ENCODE measurements at places on chromosomes 12 and 14. TPM values are rescaled to one million over a fixed set of nuclear protein-coding genes. Genes with fewer than 3 reads are reported as not detected.

The PROX2 gene
- not detected for total RNA-seq

The C12orf50 gene
- not detected for total RNA-seq

The DBX2 gene
- total RNA-seq: 0.06 TPM

DNA sequence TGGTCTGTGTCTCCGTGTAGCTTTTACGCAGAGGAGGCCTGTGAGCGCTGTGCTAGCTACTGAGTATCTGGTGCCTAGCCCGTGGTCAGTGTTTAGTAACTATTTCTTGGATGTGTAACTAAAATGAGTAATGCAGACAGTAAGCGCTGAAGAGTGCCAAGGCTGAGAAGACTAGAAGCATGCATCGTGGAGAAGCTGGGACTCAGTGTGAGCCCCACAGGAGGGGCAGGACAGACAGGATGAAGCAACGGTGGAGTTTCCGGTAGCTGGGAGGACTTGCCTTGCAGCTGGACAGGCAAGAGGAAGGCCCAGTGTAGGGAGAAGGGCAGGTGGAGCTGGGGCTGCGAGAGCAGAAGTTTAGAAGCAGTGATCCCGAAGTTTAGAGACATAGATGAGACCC lies 233.4 kb upstream of the FKBP4 start:
- no peak for DNase-seq

The SLC39A5 gene
- 0.54 TPM for total RNA-seq

The THTPA gene
- total RNA-seq: 17.0 TPM

GRCh38 chr12:47134005-47134404 lies 54.2 kb upstream of the AMIGO2 start:
- DNase-seq: no peak

- DNase-seq: no peak
Measured at GRCh38 chr12:131783915-131784541, 44.2 kb upstream of the MMP17 start.
